ENCODE measurements at places on chromosomes 2 and 18.

DNA sequence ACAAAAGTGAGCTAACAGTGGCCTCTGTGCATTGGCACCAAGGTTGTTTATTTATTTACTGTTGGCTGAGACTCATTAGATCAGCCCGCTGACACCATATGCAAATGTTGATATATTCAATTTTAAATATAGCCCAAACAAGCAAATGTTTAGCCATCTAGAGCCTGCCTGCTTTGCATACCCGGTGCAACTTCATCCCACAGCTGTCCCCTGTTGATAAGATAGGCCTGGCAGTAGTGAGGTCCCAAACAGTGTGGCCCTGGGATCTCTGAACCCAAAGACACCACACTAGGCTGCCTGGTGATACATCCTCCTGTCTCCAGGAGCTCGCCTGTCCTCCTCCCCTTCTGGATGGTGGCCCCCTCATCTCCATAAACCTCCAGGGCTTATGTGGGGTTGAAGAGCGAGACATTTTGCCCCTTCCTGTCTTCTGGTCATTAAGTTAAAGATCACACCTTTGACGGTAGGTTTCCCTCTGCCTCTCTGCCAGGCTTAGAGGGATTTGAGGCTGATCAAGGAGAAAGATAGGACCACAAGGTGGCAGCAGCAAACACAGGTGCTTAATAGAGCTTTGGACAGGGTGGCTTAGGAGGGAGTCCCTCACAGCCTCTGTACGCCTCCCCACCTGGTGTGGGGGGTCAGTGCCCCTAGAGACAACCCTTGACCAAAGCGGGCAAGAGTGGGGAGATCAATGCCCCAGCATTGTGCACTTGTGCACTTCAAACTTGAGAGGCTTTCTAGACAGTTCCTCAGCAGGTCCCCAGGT is 23.7 kb upstream of the MYO5B start:
- DNase-seq: peak; percentile 33

- DNase-seq: no peak
Observed at GRCh38 chr2:113892004-113892710, 2.3 kb downstream of the ACTR3 start.

DNA sequence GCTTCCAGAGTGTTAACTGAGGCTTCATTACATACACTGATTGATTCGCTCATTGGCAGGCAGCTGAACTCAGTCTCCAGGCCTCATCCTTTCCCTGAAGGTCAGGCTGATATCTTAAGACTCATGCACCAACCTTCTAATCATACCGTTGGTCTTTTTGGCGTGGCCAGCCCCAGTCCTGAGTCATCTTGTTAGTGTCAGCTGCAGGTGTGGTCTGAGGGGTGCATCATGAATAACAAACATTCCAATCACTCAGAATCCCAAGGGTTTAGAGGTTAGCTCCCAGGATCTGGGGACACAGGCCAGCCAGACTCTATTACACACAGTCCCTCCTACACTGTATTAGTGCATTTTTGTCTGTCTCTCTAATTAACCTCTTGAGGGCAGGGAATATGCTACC is 271.5 kb downstream of the HRH4 start:
- DNase-seq: no peak

DNA sequence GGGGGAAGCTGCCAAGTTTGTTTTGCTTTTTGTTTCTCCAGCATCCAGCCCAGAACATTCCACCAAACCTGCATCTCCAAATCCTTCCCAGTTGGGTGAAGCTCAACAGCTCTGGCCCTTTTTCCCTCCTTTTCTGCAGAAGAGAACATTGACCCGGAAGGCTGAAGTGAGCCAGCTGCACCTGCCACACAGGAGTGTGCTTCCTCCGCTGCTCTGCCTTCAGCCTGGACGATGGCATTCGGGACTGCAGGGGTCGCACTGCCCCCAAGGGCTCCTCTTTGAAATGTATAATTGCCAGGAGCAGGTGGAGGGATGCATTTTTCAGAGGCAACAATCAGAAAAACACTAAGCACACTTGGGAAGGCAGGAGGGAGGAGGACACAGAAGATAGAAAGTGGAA is 41.8 kb downstream of the ST8SIA5 start:
- no peak for DNase-seq

DNA sequence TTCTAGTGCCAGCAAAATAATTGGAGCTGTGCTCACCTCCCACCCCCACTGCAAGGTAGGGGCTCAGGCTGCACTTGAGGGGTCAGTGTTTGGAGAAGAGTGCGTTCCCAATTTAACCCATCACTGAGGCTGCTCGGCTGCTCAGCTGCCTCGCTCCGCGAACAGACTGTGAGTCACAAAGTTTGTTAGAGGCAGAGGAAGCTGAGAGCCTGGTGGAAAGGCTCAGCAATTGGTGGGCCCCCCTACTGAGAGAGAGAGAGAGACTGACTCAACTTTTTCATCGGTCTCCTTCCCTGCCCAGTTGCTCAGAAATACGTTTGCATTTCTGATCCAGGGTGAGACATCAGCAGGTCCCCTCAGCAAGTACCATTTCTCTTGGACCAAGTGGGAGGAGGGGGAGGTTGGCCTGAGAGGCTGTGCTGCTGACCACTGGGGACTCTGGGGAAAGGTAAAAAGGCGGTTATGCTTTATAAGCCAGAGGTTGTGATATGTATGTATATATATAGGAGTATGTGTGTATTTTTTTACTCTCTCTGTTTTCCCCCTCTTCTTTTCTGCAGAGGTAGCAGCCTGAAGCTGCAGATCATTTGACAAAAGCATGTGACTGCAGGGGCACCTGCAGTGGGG is 1.5 kb downstream of the EFR3B start:
- DNase-seq: no peak

GRCh38 chr18:37543321-37543720 is 22.3 kb downstream of the CELF4 start:
- no peak for DNase-seq

DNA sequence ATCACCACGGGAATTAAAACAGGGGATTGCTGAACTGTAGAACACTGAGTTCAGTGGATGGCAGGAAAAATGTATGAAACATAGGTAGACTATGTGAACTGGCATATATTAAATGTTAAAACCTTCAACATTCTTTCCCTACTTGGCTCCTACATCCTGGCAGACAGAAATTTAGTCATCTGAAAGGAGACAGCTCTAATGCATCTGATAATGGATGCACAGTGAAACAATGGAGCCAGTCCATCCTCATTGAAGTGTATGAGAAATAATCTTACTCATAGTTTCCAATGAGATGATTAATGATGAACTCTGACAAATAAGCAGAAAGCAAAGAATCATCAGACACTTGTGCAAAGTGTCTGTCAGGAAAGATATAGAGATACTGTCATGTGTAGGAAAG is 1629.7 kb upstream of the TMEFF2 start:
- no peak for DNase-seq

DNA sequence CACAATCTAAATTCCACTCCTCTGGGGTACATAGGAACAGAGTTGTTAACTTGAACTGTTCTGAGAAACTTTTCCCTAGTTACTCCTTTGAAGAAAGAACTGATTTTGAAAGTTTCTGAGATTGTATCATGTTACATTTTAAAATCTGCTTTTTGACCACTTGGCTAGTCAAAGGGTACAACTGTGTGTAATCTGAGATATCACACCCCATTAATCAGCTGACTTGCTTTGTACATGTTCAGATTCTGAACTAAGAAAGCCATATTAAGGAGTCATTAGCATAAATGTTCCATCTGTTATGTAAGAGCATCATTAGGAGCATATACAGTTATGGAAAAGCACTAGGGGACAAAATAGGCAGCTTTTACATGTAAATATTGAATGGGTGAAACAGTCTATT is 3.8 kb upstream of the WDR35 start:
- no peak for DNase-seq

DNA sequence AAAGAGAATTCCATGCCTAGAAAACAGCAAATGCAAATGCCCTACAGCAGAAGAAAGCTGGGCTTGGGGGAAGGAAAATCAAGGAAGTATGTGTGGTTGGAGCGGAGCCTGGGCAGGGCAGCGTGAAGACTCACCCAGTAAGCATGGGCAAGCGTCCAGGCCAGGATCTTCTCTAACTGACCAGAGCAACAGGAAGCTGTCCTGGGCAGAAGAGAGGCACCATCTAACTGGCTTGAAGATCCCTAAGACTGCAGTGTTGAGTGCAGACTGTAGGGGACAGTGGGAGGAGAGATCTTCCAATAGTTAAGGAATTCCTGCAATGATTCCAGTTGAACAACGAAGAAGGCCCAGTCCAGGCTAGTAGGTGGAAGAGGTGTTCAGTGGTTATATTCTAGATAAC is 57.9 kb downstream of the NXPH2 start:
- DNase-seq: no peak

GRCh38 chr2:18991177-18992168 is 366.9 kb downstream of the OSR1 start:
- no peak for DNase-seq

DNA sequence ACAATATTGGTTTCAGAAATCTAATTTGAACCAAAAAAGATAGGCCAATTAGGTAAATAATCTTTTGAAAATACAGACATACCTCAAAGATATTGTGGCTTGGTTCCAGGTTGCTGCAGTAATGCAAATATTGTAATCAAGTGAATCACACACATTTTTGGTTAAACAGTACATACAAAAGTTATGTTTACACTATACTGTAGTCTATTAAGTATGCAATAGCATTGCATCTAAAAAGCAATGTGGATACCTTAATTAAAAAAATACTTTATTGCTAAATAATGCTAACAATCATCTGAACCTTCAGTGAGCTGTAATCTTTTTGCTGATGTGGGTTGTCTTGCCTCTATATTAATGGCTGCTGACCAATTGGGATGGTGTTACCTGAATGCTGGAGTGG is 67.3 kb downstream of the KYNU start:
- no peak for DNase-seq

GRCh38 chr2:239776436-239777005 is 248.6 kb downstream of the NDUFA10 start:
- DNase-seq: peak; percentile 38

GRCh38 chr18:56538746-56539145 is 99.6 kb downstream of the TXNL1 start:
- no peak for DNase-seq

GRCh38 chr2:183078464-183079138 is at the start of gene DUSP19:
Gene DUSP19, plus strand, starts transcription at chr2:183078747. Its CDS starts 187 bp downstream, at chr2:183078934.
- DNase-seq: peak; percentile 90

DNA sequence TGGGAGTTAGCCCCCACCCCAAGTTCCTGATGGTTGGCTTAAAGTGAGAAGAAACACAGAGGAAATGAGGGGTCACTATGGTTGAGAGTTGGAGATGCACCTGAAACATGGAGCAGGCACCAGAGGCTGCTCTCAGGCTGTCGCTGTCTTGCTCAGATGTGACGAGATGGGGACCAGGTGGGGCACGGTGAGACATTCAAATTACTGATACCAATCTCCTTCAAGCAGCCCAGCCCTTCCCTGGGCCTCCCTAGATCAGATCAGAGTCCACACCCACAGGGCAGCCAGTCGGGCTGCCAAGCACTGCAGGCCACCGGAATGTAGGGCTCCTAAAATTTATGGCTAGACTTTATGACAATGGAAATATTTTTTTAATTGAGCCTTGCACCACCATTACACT is 176.6 kb downstream of the CELF4 start:
- no peak for DNase-seq

GRCh38 chr2:201952187-201952586 is 81.5 kb upstream of the FZD7 start:
- no peak for DNase-seq

All from activated naive CD4-positive, alpha-beta T cell treated with anti-CD3 and anti-CD28 coated beads, Interleukin-2, amount 50 U/mL, for 72 hours (primary cell).